ENCODE measurements at places on chromosomes 5 and 9. TPM values are rescaled to one million over a fixed set of nuclear protein-coding genes. Genes with fewer than 3 reads are reported as not detected.
A peak's percentile ranks its signal among the peaks of the same experiment; 100 is the strongest.

- DNase-seq, result peak; percentile 46
These were observed 86.2 kb downstream of the PTPN3 start for GRCh38 chr9:109411798-109412352.

DNA sequence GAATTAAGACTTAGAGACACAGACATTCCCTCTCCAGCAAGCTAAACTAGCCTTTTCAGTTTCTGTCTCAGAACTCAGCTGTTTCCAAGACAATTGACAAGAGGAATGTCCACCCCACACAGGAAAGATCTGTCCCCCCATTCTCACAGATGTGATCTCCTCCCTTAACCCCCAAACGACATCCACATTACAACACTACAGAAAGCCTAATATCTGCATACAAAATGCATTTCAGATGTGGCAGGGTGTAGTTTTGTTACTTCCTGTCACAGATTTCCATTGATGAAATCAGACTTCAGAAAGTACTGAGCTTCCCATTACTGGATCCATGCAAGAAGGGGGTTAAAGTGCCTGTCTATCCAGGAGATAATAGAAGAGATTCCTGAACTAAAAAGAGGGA is 2.9 kb upstream of the ARSI start:
- DNase-seq, result no peak

The MYMK gene
- total RNA-seq, result not detected

DNA sequence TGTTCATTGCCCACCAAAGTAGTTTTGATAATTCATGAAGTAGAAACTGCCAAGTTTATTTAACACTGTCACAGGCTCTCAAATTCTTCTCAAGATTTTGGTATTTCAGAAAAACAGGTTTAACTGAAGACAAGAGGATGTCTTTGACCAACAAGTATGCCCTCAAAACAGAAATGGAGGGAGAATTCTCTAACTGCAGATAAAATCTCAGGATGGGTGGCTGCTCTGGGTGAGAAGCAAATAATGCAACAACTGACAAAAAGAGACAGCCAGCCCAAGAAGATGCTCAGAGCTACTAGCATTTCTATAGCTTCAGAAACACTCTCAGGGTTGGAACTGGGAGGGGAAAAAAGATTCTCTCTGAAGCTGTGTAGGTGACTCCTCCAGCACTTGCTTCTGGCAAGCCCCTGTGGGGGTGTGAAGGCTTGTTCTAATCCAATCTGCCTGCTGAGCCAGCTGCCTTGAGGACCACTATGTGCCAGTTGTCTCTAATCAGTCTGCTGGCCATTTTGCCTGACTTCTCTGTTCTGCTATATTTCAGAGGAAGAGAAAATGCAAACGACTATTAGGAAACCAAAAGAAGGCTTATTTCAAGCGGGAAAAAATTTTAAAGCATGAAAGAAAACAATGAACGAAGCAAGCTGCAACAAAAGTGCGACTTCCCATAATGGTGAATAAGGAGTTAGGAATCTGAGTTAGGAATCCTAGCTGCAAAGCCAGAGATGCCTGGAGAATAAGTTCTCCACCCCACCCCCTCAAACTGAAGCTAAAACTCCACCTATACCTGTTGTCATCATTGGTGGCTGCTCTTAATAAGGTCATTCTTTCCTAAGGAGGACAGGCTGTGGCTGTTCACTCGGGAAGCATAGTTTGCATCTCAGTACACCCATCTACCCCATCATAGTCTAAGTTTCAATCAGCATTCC is 147.5 kb downstream of the GNAQ start:
- DNase-seq, result no peak

- no peak for DNase-seq
These were observed 81.6 kb upstream of the NFIB start for GRCh38 chr9:14395317-14396082.

DNA sequence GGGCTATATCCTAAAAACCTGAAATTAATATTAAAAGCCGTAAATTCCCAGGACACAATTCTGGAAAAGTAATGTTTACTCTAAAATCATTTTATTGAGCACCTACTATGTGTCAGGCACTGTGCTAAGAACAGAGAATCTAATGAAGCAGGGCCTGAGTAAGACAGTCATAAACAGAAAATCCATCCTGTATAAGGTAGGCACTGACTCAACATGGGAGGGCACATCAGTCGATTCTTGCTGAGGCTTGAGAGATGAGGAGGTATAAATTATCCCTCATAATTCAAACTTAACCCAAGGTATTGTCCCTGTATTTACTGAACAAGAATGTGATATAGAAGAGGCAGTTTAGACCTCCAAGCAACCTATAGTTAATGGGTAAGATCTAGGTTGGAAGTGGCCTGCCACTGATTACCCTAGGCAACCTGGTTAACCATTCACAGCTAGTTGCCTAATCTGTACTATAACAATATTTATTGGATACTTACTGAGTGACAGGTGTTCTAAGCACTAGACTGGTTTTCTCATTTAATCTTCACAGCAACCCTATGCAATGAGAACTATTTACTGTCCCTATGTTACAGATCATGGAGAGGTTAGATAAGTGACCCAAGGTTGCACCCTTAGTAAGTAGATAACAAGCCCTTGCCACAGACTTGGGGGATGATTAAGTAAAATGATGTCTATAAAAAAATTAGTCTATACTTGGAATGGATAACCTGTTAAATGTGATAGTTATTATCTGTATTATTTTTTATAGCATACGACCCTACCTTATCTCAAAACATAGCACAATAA is 317.7 kb downstream of the PDE4D start:
- no peak for DNase-seq

- DNase-seq, result no peak
These were observed 250.2 kb downstream of the PDZD2 start for GRCh38 chr5:31889001-31889561.

DNA sequence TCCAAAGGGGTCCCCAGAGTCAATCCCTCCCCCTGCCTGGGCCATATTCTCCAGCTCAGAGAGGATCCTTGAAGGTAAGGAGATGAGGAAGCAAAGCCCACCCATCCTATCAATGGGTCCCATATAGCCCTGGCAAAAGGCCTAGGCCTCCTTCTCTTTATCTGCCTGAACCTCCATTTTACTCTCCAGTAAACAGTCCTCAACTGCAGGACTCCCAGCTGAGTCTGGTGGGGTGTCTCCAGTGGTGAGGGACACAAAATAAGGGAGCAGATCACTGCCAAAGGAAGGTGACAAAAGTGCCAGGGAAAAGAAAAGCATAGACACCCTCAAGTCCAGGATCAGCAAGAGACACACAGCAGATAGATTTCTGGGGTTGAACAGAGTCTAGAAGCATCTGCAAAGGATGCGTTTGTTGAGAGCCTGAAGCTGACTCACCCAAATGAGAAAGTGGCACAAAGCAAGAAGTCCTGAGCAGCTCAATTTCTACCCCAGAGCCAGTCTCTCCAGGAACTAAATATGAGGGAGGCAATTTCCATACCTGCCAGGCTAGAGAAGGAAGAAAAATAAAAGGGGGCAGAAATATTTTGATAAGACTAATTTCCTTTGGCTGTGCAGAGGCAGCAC is 2.7 kb upstream of the EBF1 start:
- no peak for DNase-seq

DNA sequence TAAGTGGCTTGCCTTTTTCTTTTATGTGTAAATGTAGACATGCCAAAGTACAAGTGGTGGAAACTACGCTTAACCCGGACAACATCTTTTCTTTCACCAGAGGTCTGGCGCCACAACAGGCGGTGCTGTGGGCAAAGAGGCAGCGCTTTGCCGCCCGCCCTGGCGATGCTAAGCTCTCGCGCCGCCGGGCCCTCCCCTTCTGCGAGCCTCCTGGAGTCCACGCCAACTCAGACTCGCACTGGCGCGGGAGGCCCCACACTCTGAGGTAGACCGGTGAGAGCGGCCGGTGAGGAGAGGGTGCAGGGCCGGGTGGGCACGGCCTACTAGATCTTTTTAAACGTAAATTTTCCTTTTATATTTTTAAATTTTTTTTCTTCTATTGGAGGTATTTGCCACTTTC is 2253.1 kb upstream of the C9orf72 start:
- DNase-seq, result no peak

- peak; percentile 78 for DNase-seq
These were observed 62.2 kb downstream of the IPPK start for GRCh38 chr9:92607773-92608172.

DNA sequence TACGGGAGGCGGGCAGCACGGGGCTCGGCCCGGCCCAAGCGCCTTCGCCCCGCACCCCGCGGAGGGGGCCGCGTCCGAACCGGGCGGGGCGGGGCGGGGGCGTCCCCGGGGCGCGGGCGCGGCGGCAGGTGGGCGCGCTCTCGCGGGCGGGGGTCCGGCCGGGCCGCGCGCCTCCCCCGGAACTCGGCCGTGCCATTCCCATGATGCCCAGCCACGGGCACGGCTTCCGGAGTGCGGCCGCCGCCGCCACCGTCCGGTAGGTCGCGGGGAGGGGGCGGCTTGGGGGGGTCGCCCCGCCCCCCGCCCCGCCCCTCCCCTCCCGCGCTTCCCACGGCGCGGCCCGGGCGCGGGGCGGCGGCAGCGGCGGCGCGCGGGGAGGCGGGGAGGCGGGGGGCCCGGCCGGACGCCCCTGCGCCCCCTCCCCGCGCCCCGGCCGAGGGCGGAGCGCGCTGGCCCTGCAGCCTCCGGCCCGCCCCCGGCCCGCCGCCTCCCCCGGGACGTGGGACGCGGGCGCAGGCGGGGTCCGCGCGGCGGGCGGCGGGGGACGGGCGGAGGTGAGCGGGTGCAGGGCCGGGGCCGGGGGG is at the start of gene PPP1R26:
Gene PPP1R26, plus strand, starts transcription at position 314 of the 584 bp plus-strand sequence. CDS start 4,729 bp downstream, outside the sequence.
- DNase-seq, result no peak

GRCh38 chr9:37082214-37082765 is 38.1 kb upstream of the ZCCHC7 start:
- DNase-seq, result no peak

DNA sequence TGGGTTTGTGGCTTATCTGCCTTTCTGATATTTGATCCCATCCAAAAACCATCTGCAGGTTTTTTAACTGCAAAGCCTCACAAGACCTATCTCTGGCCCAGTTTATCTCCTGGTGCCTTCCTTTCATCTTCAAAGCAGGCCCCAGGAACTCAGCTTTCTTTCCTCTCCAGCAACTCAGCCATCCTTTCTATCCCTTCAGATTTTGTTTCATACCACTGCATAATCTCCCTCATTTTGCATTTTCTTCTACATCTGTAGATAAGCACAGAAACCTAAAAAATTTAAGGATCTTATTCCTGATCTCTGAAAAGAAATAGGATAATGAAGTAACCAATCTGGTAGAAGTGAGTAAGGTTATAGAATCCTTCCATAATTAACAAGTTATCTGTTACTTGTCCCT is 19.5 kb upstream of the ERCC6L2 start:
- DNase-seq, result no peak

DNA sequence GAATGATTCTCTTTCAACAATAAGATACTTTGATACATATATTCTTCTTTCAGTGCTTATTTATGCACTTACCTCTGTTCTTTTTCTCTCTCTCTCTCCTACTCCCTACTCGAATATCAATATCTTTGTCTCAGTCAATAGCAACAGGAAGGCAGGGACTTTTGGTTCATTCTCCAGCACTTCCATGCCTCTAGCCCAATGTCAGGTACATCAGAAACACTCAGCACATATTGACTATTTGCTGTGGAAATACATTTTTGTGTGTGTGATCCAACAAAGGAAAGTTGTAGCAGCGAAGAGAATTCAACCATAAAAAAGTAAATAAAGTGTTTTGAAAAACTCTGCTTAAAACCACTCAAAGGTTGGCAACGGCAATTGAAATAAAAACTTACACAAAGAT is 12.6 kb downstream of the DIRAS2 start:
- no peak for DNase-seq

GRCh38 chr5:80438739-80439138 is 30.9 kb downstream of the ZFYVE16 start:
- no peak for DNase-seq

The TMEM252 gene
- total RNA-seq, result not detected

The PRRT1B gene
- total RNA-seq, result not detected

GRCh38 chr5:179912386-179912785 is 4.7 kb upstream of the TBC1D9B start:
- no peak for DNase-seq

DNA sequence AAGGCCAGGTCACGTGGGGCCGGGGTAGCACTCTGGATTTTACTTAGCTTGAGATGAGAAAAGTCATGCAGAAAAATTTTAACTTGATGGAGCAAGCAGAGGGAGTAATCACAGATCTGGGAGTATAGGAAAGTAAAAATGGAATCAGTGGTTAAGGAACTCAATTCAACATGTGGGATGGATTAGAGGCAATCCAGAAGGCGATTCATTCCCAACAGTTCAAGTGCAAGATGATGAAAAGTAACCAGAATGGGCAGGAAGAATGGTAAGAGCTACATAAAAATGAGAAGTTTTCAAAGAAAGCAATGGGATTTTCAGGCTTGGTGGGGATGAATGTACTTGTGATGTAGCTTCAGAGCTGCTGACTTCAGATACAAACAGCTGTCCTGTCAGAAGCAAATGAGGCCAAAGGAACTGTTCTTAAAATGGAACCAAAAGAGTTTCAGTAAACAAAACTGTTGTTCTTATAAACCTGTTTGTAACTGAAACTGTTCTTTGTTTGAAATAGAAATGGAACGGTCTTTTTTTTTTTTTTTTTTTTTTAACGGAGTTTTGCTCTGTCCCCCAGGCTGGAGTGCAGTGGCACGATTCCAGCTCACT is 5.6 kb upstream of the SEC24A start:
- no peak for DNase-seq

GRCh38 chr9:14014744-14015143 is 299.2 kb downstream of the NFIB start:
- no peak for DNase-seq

The PCDHGA1 gene
- total RNA-seq, result 3.3 TPM

- DNase-seq, result no peak
These were observed 178.3 kb downstream of the MRPS30 start for GRCh38 chr5:44987026-44987425.

GRCh38 chr5:54969856-54970828 is 15.3 kb downstream of the ESM1 start:
- DNase-seq, result no peak

The HAPLN1 gene
- not detected for total RNA-seq

The GAS1 gene
- total RNA-seq, result 0.60 TPM

Measured in RPMI7951 (cell line).